ENCODE measurements at places on chromosomes 7 and 10.

- no peak for DNase-seq
Observed at GRCh38 chr7:70190281-70190680, 592.0 kb downstream of the AUTS2 start.

GRCh38 chr7:30771174-30771879, at the start of gene MINDY4:
Gene MINDY4 (plus strand): TSS chr7:30771417. CDS start chr7:30771494, 77 bp downstream.
- no peak for DNase-seq

DNA sequence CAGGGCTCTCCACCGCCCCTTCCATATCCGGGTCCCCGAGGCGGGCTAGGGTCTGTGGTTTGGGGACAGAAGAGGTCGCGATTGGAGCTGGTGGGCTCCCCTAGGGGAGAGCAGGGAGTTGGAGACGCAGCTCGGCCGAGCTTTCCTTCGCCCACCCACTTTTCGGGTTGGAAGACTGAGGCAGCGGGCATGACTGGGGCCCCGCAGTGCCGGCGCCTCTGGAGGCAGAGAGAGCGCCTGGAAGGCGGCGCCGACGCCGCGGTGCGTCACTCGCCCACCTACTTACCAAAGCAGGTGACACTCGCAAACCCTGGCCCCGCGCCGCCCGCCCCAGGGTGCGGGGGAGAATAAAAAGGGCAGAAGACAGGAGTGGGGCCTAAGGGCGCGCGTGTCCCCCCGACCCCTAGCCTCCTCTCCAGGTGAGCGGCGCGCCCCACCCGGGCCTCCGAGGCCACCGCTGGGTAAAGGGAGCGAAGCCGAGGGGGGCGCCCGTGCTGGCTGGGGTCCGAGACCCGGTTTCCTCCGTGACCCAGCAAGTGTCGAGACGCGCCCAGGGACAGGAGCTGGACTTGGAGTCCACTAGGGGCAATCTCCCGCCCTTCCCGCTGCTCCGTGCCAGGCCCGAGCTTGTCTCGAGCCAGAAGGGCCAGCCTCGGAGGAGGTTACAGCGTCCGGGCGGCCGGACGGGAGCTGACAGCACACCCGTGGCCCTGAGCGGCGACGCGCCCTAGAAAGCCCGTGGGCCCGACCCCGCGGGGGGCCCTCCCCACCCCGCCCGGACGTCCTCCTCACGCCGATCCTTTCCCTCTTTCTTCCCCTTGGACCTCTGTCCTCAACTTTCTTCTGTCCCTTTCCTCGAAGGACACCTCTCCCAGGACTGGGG, 34.4 kb upstream of the GRID1 start:
- DNase-seq = no peak

DNA sequence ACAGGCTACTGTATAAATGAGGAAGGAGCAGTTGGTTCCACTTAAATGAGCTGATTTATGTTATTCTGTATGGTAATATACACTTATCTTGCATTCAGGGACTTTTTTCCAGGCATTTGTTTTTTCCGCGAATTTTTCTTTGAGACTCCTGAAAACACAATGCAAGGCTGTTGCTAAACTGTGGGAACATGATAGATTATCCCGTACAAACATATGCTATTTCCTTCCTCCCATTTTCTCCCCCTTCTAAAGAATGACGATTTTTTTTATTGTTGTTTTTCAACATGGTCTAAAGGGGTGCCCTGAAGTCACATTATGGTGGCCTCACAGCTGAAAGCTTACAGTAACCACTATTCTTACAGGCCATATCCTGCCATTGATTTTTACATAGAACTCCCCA, 523.9 kb upstream of the NRP1 start:
- DNase-seq = no peak

DNA sequence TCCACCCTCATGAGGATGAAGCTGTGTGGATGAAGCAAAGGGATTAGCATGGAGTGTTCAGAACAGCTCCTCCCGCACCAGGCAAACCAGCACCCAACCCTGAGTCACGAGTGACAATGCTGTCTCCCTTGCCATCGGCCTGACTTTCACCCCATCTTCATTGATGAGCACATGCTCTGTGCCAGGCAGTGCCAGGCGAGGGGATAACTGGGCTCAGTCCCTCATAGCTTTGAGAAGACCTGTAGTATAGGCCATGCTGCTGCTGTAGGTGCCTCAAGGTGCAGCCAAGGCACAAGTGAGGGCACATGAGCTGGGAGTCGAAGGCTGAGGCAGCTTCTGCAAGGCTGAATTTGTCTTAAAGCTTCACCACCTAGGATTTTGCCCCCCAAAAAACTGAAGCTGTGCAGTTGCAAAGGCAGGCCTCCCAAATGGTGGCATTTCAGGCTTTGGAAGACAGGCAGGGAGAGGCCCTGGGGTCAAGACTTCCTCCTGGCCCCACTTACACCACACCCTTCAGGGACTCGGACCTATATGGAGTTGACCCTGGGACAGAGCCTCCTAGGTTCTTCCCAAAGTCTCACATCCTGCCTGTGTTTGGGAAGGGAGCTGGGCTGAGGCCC, 54.2 kb upstream of the GDF10 start:
- no peak for DNase-seq

DNA sequence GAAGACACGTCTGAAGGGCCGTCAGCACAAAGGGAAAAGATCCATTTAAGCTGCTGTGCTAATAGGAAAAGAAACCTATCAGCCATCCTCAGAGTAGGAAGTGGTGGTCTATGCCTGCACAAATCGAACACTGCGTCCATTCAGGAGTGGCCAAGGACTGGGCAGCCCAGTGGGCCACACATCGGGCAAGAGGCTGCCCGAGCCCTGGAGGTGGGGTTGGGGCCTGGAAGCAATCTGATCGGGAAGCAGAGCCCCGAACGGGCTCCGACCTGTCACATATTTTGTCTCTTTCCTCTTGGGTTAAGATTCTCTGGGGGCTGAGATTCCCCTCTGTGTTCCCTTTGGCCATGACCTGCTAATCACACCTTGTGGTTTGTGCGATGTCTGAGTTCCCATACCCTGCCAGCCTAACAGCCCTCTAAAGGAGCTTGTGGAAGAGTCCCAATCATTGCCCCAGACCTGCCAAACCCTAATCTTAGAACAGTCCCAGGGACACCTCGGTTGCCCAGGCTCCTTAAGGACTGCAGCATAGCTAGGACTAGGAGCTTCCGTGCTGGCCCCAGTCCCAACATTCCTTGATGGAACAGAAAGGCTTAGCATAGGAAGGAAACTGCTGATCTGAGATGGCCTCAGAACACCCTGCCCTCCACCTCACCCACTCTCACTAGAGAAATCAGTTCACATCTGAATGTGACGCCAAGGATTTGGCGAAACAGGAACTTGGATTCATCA, 77.9 kb upstream of the SAMD8 start:
- DNase-seq = no peak

DNA sequence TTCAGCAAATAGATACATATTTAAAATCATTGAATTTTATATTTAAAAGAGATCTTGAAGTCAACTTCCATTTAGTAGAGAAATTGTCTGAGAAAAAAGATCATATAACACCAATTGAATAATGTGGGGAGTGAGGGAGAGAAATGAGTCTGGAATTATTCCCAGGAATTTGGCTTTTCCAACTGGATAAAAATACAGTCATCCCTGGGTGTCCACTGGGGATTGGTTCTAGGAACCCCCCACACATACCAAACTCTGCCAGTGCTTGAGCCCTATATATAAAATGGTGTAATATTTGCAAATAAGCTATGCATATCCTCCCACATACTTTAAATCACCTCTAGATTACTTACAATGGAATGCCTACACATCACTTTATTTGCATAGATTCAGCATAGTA, 162.8 kb upstream of the SEMA3C start:
- DNase-seq = no peak

DNA sequence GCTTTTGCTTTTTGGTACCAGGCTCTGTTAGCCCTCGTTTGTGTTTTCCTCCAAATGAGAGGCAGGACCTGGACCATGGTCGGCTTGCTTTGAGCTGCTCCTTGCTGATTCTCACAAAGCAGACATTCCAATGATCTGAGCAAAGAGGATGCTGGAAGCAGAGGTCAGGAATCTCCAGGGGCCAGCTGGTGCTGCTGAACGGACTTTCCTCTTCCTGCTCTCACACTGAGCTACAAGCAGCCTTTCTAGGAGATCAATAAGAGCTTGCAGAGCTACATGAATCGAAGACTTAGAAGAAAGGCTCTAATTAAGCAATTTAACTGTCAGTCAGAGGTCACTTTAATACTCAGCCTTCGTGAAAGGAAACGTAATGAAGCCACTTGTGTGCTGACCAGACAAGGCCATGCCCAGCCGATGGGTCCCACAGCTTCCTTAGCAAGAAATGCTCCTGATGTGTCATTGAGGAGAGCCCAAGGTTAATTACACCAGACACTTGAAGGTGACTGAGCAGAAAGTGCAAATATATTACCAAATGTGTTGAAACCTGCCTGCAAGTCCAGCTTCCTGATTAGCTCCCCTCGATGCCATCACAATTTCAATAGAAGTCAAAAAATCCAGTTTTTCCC, 151.3 kb upstream of the RSU1 start:
- DNase-seq = no peak

DNA sequence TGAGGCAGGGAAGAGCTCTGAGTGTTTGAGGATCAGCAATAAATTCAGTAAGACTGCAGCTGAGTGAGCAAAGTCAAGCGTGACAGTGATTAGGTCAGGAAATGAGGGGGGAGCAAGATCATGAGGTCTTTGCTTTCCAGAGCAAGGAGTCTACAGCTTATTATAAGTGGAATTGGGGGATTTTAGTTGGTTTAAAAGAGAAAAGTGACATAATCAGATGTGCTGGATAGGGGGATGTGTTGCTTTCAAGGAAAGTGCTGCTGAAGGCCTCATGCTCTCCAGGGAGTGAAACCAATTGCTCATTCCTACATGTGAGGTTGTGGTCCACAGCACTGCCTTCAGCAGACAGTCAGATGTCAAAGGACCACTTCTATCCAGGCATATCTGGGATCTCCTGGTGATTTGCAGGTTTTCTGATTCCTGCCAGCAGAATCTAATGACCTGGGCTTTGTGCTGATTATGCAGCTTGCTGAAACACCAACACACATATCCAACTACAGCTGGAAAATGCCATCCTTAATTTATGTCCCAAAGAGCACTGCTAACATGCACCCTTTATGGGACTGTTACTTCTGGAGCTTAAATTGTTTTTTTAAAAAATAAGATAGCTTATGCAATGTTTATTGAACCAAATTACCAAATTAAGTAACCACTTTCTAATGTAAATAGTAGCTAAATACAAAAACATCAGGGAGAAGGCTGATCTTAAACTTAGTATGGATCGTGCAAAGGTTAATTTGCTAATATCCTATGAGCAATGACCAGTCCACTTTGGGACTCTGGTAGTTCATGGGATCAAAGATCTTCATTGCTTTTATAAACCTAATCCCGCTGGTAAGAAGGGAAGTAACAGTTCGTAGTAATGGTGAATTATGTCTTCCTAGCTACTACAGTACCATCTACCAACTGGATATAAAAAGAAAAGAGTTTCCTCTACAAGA, 607.6 kb downstream of the KCNMA1 start:
- no peak for DNase-seq

DNA sequence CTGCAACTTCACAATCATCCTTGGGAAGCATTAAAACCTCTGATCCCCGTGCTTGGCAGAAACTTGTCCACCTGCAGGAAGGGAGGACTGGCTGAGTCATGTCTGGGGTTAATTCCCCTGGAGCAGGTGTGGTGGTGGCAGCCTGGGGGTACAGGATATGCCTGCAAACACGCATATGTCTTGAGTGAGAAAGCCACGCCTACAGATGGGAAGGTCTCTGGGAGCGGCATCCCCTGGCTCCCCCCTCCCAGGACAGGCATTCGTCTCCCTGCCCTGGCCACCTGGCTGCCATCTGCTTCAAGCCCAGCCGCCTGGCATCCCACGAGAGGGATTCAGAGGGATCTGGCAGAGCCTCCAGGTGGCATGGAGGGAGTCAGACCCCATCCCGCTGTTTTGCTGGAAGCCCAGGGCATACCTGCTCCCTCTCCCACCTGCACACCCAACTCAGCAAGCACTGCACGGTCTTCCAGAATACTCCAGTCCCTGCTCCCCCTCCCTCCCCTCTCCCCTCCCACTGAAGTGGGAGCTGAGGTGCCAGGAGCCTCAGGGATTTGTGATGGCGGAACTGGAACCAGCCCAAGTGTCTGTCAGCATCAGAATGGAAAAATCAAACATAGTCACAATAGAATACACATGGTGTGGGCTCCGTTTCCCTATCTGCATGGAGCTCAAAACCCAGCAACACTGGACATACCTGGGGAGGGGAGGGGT, 61.0 kb downstream of the CAMK2B start:
- no peak for DNase-seq

- no peak for DNase-seq
Observed at GRCh38 chr7:30873656-30874055, 38.0 kb upstream of the AQP1 start.

- no peak for DNase-seq
Observed at GRCh38 chr7:44505595-44505994, 15.1 kb upstream of the NUDCD3 start.

DNA sequence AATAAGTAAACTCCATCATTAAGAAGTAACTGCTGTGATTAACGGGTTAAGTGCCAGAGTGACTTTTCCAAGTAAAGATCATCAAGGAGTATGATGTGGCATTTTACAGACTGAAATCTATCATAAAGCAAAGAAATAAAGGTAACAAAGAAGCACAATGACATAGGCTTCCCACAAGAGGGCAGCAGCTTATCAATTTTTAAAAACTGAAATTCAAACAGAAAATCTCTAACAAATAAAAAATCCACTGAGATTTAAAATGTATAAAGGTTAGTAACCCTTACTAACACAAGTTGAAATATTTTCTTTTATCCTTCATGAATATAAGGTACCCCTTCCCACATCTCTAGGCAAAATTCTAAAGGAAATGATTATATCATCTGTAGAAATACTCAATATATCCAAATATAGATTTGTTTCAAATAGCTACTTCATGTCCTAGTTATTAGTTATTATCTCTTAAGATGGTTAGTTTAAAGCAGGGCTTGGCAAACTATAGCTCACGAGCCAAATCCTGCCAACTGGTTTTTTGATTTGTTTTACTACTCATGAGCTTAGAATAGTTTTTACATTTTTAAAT, 29.2 kb downstream of the FAM3C start:
- DNase-seq = no peak

All from GDM1 (cell line).